Activated T-cell treated with anti-CD3 and anti-CD28 coated beads, Interleukin-2, amount 50 U/mL, for 48 hours (primary cell): ENCODE measurements at places on chromosomes 4 and X.

DNA sequence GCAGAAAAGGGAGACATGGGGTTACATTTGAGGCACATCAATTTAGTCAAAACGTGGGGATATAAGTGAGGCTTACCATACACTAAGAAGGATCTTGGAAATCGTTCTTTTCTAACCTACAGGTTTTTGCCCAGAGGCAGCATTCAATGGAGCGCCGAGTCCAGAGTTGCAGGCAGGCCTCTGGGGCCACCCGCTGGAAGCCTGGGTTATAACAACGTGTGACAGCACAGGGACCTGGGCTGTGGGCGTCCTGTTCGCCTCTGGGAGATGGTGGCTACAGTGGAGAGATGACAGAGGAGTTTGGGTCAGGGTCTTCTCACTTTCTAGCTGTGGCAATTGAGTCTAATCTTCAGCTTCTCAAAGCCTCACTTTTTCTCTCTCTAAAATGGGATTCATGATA, 53.9 kb downstream of the ENPP6 start:
- peak; percentile 48 for DNase-seq

DNA sequence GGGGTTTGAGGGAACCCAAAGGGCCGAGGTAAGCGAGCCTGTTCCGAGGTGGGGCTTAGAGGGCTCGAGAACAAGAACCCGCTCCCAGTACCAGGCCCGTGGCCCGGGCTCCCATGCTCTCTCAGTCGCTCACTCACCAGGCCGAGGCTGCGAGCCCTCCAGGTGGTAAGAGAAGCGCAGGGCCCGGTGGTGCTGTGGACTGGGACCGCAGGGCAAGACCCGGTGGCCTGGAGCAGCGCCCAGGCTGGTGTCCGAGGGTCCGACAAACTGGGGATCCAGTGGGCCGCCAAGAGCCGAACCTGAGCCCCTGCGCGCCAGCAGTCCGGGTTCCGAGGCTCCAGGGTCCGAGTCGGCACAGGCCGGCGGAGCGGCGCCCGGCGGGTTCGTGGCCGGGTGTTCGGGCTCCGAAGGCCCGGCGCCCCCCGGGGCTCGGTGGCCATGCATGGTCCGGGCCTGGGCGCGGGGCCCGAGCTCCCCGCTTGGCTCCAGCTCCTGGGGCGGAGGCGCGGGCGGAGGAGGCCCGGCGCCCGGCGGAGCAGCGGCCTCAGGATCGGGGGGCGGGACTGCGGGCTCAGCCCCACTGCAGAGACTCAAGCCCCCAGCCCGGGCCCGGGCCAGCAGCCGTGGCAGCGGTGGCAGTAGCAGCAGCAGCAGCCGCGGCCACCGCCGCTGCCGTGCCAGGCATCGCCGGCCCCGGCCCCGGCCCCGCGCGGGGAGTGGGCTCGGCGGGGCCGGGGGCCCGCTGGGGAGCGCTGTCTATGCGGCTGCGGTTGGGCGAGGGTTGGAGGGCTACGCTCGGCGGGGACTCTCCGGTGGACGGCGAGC, 833 bp downstream of the FGD1 start:
- no peak for DNase-seq

DNA sequence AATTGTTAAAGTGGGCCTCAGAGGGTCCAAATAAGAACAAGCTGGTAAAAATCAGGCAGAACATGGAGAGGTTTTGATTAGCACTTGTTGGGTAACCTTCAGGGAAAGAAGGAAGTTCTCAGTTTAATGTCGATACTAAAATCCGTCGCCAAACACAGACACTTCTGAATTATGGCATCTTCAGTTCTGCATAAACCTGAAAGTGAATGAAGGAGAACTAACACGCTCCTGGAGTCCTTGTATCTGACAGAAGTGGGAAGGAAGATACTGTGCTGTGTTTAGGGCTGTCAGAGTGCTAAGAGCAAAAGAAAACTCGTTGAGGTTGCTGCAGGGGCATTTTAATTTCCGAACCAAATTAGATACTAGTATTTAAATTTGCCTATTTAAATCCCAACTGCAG, 106.2 kb downstream of the TMA16 start:
- DNase-seq: no peak

DNA sequence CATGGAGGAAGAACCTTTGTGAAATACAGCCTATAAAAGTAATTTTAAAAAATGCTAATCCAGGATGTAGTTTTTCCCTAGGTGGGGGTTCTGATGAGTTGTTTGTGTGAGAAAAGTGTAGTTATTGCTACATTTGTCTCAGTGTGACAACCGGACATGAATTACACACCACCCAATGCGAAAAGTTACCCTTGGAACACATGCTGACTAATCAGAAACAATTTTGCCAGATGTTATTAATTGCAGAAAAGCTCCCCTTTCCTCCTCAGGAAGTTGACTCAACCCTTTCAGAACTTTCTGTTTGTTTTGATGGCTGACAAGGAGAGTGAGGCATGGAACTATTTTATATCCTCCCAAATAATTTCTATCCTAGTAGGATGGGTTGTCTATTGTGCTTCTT, 38.1 kb upstream of the EDA2R start:
- DNase-seq: no peak

- peak; percentile 29 for DNase-seq
These were observed 277.6 kb downstream of the BCOR start for GRCh38 chrX:39819921-39820849.

DNA sequence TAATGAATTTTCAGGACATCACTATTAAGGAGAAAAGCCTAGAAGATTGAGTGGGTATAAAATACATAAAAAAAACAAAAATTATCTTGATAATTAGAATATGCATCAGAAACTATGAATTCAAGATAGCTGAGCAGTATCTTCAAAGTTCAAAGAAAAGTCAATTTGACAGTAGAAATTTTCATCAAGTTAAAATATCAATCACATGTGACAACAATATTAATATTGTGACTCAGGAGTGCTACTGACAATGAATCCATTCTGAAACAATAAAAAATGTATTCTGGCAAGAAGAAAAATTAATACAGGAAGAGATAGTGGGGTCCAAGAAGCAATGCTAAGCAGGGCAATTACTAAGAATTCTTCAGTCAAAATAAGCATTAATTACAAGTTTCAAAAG, 151.9 kb upstream of the GLRA2 start:
- DNase-seq: no peak

DNA sequence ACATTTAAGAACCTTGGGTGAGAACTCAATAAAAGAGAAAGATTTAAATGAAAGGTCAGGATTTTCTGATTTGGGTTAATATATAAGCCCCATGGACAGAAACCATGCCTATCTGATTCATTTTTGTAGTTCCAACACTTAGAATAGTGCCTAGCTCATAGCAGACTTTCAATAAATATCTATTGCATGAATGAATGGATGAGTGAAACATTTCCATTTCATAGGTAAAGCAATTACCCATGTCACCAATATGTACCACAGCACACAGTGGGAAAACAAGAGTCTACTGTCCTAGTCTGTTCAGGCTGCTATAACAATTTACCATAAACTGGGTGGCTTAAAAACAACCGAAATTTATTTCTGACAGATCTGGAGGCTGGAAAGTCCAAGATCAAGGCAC, 63.9 kb upstream of the PTPN13 start:
- DNase-seq: no peak

DNA sequence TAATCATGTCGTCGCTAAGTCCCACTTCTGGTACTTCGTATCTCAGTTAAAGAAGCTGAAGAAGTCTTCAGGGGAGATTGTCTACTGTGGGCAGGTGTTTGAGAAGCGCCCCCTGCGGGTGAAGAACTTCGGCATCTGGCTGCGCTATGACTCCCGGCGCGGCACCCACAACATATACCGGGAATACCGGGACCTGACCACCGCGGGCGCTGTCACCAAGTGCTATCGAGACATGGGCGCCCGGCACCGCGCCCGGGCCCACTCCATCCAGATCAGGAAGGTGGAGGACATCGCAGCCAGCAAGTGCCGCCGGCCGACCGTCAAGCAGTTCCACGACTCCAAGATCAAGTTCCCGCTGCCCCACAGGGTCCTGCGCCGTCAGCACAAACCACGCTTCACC, 11.3 kb downstream of the PNCK start:
- peak; percentile 71 for DNase-seq

GRCh38 chr4:143359644-143360193, 23.0 kb downstream of the GAB1 start:
- no peak for DNase-seq

DNA sequence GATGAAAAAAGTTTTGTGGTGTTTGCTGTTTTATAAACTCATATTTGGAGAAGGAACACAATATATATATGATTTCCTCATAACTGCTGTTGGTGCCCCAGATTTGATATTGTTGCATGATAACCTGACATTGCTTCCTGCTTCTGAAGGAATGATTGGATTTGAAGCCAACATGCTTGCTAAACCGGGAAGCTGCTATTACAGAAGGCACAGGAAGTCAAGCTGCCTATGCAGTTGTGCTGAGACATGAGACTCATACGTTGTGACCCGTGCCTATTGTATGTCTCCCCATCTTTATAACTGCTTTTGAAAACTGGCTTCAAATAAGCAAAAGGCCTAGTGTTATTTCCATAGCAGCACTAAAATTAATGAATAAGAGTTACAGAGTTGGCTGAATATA, 32.9 kb downstream of the GAB1 start:
- no peak for DNase-seq
